PC-9 (cell line): ENCODE measurements at places on chromosomes 12 and 14.

- no peaks in the 10 kb centered on the region for H3K27me3 ChIP-seq
- no peaks in the 10 kb centered on the region for H3K4me1 ChIP-seq
- H3K4me3 ChIP-seq = no peak overlapping the region
- no peak for DNase-seq
- H3K27ac ChIP-seq = no peak overlapping the region
Observed at GRCh38 chr12:82474181-82474797, 116.0 kb downstream of the METTL25 start.

- no peak for DNase-seq
- no peaks in the 10 kb centered on the region for H3K4me1 ChIP-seq
- no peaks in the 10 kb centered on the region for H3K36me3 ChIP-seq
- no peaks in the 10 kb centered on the region for H3K27me3 ChIP-seq
- no peak overlapping the region for H3K27ac ChIP-seq
Observed at GRCh38 chr12:69655616-69656340, 43.3 kb downstream of the BEST3 start.

GRCh38 chr12:48995086-48995879 is 3.9 kb downstream of the DDN start:
- DNase-seq = peak; percentile 64
- no peaks in the 10 kb centered on the region for H3K27me3 ChIP-seq
- peak overlapping the region; percentile 27; the same call in 1 of the 2 replicates for H3K4me3 ChIP-seq
- H3K27ac ChIP-seq = no peak overlapping the region
- H3K4me1 ChIP-seq = peaks cover 22% of the 10 kb centered on the region
- no peaks in the 10 kb centered on the region for H3K36me3 ChIP-seq

- no peaks in the 10 kb centered on the region for H3K27me3 ChIP-seq
- no peak overlapping the region for H3K4me3 ChIP-seq
- H3K36me3 ChIP-seq = no peaks in the 10 kb centered on the region
- H3K4me1 ChIP-seq = no peaks in the 10 kb centered on the region
- H3K27ac ChIP-seq = no peak overlapping the region
- no peak for DNase-seq
Observed at GRCh38 chr12:85322715-85323114, 42.7 kb downstream of the ALX1 start.

GRCh38 chr14:70793637-70794036 is 15.7 kb downstream of the MAP3K9 start:
- DNase-seq = no peak
- H3K4me1 ChIP-seq = no peaks in the 10 kb centered on the region
- H3K27ac ChIP-seq = no peak overlapping the region
- H3K36me3 ChIP-seq = no peaks in the 10 kb centered on the region; the same call in 1 of the 2 replicates

GRCh38 chr12:55017416-55017925 is 2.3 kb upstream of the NEUROD4 start:
- H3K27ac ChIP-seq = no peak overlapping the region
- no peak for DNase-seq
- H3K36me3 ChIP-seq = no peaks in the 10 kb centered on the region
- peaks cover 23% of the 10 kb centered on the region for H3K27me3 ChIP-seq
- no peaks in the 10 kb centered on the region for H3K4me1 ChIP-seq

DNA sequence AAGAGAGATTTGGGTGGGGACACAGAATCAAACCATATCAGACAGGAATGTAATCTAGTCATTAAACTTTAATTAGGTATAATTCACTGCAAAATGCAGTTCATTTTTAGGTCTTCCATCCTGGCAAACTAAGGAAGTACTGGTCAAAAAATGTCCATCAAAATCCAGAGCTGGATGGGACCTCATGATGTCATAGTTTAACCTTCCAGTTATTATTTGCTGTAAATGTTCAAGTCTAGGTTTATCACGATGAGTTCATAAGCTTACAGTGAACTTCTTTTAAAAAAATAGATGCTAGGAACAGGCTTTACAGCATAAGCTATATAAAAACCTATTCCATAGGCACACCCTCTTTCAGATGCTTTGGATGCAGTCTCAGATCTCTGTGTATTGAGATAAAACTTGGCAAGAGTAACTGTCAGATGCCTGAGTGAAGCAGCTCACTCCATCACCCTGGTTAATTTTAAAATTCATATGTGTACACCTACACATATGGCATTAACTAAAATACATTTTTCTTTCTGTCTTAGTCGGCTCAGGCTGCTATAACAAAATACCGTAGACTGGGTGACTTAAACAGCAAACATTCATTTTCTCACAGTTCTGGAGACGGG is 7.9 kb downstream of the SSPN start:
- no peaks in the 10 kb centered on the region for H3K27me3 ChIP-seq
- H3K4me1 ChIP-seq = peaks cover 12% of the 10 kb centered on the region
- no peaks in the 10 kb centered on the region for H3K36me3 ChIP-seq
- H3K27ac ChIP-seq = no peak overlapping the region
- DNase-seq = no peak

- H3K4me3 ChIP-seq = no peak within 1 kb of the TSS
- H3K27me3 ChIP-seq = no peaks in the 10 kb centered on the region
- H3K4me1 ChIP-seq = no peaks in the 10 kb centered on the region
- H3K27ac ChIP-seq = no peak within 1 kb of the TSS
- H3K36me3 ChIP-seq = no peaks in the 10 kb centered on the region
- DNase-seq = no peak
Observed at GRCh38 chr12:9760699-9761418, at the start of gene CD69. TSS of gene CD69 (minus strand) at chr12:9760901. CDS start at chr12:9760820, 81 bp downstream.

- DNase-seq = no peak
- no peaks in the 10 kb centered on the region for H3K4me1 ChIP-seq
- H3K27ac ChIP-seq = no peak overlapping the region
- H3K4me3 ChIP-seq = no peak overlapping the region
- H3K27me3 ChIP-seq = no peaks in the 10 kb centered on the region; the same call in none of the 2 replicates
- H3K36me3 ChIP-seq = no peaks in the 10 kb centered on the region
Observed at GRCh38 chr14:21066882-21067502, 3.1 kb upstream of the ARHGEF40 start.

DNA sequence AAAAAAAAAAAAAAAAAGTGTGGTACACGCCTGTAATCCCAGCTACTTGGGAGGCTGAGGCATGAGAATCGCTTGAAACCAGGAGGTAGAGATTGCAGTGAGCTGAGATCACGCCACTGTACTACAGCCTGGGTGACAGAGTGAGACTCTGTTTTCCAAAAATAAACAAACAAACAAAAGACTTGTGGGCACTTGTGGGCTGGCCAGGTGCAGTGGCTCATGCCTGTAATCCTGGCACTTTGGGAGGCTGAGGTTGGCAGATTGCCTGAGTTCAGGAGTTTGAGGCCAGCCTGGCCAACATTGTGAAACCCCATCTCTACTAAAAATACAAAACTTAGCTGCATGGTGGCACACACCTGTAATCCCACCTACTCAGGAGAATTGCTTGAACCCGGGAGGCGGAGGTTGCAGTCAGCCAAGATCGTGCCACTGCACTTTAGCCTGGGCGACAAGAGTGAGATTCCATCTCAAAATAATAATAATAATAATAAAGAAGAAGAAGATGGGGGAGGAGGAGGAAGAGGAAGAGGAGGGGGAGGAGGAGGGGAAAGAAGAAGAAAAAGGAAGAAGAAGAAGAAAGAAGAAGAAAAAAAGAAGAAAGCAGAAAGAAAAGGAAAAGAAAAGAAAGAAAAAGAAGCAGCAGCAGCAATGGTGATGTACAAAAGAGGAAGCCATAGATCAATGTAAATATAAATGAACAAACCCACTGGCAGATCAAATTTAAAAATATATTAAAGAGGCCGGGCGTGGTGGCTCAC is 27.9 kb upstream of the CCNT1 start:
- 0 out of 2 replicates have a peak, but pooled peaks cover 3% of the 10 kb centered on the region for H3K27me3 ChIP-seq
- H3K4me1 ChIP-seq = no peaks in the 10 kb centered on the region
- H3K4me3 ChIP-seq = no peak overlapping the region
